ENCODE measurements at places on chromosomes 4 and X.
A peak's percentile ranks its signal among the peaks of the same experiment; 100 is the strongest.

DNA sequence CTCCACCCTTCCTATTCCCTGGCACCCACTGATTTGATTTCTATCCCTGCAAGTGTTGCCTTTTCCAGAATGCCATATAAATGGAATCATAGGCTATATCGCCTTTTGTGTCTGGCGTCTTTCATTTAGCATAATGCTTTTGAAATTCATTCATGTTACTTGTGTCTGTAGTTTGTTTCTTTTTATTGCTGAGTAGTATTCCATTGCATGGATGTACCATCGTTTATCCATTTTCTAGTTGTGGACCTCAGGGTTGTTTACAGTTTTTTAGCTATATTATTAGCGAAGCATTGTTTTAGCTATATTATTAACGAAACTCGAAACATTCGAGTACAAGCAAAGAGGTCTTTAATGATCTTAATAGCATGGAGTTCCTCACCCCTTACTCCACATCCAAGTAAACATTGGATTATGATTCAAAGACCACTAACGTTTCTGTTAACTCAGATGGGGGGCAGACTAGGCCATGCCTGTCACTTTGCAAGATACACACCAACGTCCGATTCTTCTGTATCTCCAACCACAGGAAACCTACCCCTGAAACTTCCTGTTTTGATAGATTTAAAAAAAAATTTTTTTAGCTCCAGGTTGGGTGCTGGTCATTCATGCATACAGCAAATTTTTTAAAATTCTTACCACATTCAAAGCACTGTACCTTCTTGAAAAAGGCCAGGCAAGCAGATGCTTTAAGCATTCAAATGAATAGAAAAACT, 1.1 kb downstream of the DCK start:
- ATAC-seq: no peak

DNA sequence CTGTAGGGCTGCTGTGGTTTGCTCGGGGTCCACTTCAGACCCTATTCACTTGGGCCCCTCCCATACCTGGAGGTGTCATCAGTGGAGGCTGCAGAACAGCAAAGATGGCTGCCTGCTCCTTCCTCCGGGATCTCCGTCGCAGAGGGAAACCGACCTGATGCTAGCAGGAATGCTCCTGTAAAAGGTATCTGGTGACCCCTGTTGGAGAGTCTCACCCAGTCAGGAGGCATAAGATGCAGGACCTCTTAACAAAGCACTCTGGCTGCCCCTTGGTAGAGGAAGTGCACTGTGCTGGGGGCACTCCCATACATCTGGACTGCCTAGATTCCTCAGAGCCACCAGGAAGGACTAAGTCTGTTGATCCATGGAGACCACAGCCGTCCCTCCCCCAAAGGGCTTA, 296.9 kb downstream of the GRID2 start:
- no peak for ATAC-seq

- peak; percentile 68 for ATAC-seq
Measured at GRCh38 chr4:10457255-10457801, at the start of gene ZNF518B. Gene ZNF518B (minus strand): TSS chr4:10457426. CDS start chr4:10446328, 11,098 bp downstream.

GRCh38 chrX:151702026-151702714, 6.9 kb downstream of the PRRG3 start:
- no peak for ATAC-seq

DNA sequence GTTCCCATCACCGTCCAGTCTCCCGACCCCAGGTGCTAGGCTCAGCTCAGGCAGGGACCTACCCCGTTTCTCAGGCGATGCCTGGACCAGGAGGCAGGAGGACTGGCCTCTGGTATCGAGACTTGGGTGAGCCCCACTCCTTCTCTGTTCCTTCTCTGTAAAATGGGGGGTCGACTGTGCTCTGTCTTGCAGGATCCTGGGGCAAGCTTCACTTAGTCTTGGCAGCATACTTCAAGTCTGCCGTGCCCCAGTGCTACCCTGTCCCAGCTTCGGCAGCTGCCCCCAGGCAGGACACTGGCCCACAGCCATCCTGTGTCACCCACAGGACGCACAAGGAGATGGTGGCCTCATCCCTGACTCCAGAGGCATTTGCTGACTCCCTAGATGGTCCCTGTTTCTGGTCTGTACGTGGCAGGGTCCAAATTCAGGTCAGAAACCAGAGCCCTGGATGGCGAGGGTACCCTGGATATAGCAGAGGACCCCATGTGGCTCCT, 7.0 kb upstream of the HAUS7 start:
- ATAC-seq: no peak

- ATAC-seq: no peak
Measured at GRCh38 chr4:184094532-184095159, 123.0 kb downstream of the ENPP6 start.

GRCh38 chr4:134934036-134934808, 732.6 kb upstream of the PABPC4L start:
- ATAC-seq: no peak

DNA sequence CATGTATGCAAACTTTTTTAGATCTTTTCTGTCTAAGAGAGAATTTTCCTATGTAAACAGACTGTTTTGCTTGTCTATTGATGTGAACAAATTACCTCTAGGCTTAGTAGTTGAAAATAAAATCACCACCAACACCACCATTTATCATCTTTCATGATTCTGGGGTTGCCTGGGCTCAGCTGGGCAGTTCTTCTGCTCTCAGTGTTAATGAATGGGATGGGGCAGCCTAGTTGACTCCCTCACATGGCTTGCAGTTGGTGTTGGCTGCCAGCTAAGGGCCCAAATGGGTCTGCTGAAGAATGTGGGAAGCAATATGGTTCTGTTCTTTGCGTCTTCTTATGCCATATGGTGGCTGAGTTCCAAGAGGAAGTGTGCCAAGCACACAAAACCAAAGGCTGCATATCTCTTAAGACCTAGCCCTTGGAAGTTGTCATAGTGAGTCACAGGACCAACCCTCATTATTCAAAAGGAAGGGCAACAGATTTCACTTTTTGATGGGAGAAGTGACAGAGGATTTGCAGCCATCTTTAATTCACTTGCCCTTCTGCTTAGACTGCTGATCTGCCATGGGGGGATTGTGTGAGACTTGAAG, 17.9 kb downstream of the REELD1 start:
- no peak for ATAC-seq

DNA sequence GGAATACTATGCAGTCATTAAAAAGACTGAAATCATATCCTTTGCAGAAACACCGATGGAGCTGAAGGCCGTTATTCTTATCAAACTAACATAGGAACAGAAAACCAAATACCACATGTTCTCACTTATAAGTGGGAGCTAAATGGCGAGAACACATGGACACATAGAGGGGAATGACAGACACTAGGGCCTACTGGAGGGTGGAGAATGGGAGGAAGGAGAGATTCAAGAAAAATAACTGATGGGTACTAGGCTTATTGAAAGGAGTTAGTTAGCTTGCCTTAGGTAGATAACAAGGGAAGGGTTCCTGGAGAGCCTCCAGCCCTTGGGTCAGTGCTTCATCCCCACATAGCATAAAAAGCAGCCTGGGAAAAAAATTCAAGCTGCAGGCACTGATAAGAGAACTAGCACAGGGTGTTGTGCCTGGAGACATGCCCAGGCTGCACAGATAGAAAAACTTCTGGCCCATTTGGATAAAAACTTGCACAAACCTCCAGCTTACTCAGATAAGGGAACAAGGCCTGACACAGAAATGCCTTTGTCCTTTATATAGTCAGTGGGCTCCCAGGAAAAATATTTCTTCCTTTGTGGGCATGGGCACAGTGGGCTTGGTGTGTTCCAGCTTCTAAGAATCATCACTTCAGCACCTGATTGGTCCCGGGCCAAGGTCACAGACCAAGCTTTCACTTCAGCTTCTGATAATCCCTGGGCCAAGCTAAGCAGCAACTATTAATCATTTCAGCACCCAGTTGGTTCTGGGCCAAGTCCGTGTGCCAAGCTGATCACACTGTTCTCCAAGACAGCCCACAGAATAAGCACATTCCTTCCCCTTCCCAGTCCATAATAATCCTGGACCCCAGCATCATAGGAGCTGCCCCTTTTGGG, 23.1 kb upstream of the PWWP3B start:
- ATAC-seq: no peak

- no peak for ATAC-seq
Measured at GRCh38 chr4:57233386-57233785, 123.2 kb upstream of the IGFBP7 start.

- peak; percentile 36 for ATAC-seq
Measured at GRCh38 chr4:140243278-140243753, 89.3 kb upstream of the MAML3 start.

DNA sequence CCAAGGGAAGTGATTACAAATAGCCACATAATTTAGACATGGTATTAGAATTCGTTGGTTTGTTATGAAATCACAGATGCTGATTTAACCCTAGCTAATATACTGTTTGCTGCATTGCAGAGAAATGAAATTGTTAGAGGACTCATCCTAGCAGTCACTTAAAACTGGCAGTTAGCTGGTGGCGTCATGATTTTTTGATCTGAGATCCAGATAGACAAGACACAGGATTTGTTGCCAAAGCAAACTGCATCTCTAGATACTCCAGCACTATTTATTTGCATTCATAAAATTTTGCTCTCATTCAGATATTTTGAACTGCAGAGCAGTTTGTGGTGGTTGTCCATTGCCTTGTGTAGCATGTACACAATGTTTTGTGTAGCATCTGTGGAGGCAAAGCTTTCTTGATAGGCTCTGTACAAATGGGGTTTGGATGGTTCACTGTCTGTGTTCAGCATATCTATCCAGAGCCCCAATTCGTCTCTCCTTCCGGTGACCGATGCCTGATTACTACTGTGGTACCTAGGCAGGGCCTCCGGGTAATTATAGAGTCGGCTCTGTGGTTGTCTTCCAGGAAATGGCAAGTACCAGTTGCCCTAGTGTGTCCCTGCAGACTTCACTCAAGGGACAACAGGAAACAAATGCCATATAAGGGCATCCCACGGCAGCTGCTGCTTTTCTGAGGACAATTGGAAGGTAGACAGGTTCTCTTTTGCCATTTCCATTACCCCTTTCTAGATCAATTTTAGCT, 30.1 kb upstream of the SPARCL1 start:
- peak; percentile 87 for ATAC-seq

DNA sequence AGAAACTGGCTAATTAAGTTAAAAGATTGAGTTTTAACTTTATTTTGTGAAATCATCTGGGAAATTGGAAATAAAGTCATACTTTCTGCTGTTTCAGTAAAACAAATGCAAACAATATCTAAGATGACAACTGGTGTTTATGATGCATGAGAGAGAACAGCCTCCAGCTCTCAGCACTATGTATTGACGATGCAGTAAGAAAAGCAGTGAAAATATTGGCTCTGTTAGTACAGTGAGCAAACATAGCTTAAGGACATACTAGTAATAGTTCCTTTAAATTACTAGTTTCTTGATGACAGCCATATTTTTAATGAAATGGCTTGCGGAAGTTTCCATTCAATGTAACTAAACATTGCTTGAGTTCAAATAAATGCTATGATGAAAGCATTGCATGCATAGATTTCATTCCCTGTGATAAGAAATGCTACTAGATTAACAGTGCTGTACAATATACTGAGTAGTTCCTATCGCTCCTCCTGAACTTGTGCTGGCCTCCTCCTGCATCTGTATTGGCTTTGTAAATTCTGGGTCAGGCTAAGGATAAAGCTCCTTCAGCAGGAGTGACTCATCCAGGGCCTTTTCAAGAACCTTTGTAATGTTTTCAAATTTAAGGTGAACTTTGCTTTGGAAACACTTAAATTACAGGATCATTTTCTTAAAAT, 11.6 kb downstream of the ARHGAP24 start:
- no peak for ATAC-seq

DNA sequence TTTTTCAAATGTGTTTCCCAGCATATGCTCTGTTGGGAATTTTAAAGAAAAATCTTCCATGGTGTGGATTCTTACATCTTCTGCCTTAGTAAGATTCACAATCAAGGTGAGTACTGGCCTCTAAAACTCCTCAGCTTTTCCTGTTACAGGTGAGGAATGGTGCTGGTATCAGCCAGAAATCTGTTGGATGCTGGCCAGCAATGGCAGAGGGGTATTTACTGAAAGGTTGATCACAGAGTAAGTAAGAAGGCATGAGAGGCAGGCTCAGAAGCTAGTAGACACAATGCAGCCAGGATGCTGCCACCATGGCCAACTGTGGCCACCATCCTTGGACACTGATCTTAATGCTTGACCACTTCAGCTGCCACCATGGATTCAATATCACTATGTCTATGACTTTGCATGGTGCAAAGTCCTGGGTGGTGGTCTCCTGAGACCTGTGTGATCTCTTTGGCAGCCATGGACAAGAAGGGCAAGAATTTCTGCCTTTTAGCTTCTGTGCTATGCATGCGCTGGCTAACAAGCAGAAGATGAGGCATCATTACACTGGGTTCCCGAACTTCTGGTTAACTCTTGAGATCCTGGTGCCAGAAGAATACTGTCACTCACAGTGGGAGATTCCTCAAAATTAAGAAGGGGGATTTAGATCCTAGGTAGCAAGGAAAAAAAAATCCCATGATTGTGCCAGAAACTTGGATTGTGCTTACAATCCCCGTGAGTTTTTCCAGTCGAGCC, 60.2 kb downstream of the CHRNA9 start:
- no peak for ATAC-seq

- no peak for ATAC-seq
Measured at GRCh38 chrX:51507551-51507950, 11.2 kb upstream of the NUDT11 start.

DNA sequence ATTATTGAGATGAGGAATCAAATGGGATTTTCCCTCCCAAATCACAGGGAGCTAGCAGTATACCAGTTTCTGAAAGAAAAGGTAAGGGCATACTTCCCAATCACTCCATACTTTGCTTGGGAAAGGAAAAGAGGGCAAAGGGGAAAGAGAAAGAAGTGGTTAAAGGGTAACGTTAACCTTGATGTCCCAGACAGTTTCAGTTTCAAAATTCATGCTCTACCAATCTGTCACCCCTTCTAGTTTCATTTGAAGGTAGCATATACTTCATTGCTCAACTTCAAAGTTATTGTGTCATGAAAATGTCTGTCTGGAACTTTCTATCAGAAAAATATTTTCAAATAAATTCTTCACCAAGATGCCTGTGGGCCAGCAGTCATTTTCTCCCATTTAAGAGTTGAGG, 16.0 kb downstream of the TNMD start:
- ATAC-seq: peak; percentile 44

DNA sequence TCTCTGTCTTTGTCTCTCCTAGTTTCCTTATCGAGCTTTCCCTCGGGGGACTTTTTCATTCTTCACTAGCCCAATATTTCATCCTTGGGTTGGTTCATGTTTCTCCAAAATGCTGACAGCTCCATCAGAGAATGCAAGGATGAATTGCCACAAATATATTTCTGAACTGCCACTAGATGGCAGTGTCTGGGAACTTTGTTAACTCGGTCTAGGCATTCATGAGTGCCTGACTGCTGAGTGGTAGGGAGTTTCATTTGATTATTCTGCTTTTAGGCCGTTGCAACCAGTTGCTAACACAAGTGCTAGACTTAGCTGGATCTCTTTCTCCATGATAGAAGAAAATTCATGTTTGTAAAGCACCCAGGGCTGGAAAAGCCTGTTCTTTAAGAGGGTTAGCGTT, 73.5 kb upstream of the RAP2C start:
- no peak for ATAC-seq

- ATAC-seq: no peak
Measured at GRCh38 chrX:40513012-40513411, 67.8 kb upstream of the ATP6AP2 start.

- ATAC-seq: no peak
Measured at GRCh38 chr4:8278421-8279287, 9.1 kb downstream of the HTRA3 start.
